Activated naive CD4-positive, alpha-beta T cell (primary cell): ENCODE measurements at places on chromosomes 1 and 21.

GRCh38 chr1:30368651-30369240, 354.6 kb downstream of the MATN1 start:
- no peak for DNase-seq

DNA sequence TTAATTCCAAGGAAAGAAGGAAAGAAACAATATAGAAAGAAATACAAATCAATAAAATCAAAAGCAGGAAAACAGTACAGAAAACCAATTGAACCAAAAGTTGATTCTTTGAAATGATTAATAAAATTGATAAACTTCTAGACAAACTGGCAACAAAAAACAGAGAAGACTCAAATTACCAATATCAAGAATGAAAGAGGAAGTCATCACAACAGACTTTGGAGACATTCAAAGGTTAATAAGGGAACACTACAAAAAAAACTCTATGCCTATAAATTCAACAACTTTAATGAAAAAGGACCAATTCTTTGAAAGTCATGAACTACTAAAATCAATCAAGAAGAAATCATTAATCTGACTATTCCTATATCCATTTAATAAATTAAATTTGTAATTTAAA, 329.3 kb upstream of the NR5A2 start:
- no peak for DNase-seq

DNA sequence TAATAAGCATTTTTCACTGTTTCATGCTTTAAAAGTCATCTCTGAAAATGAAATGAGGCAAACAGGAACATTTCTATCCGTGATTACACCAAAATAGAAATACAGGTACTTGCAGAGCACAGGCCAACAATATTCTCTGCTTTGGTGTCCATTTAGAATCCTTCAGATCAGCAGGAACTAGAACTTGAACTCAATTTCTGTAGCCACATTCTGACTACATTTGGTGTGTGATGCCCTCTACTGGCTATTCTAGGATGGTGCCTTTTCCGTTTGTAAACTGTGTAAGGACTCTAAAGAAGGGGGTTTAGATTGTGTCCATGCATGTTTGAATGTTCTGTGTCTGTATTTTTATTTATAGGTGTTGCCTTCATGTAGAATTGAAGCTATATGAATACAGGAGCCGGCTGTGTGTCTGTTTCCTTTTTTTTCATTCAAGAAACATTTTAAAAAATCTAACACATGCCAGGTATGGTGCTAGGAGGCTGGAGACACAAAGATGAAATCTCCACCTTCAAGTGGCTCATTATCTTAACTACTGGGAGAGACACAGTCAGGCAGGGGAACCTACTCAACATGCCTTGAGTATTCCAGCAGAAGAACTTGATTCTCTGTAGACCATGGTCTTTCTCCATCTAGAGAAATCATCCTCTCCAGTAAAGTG, 7.6 kb upstream of the ZNF326 start:
- no peak for DNase-seq

GRCh38 chr1:181813266-181813665, 248.2 kb downstream of the ZNF648 start:
- no peak for DNase-seq

DNA sequence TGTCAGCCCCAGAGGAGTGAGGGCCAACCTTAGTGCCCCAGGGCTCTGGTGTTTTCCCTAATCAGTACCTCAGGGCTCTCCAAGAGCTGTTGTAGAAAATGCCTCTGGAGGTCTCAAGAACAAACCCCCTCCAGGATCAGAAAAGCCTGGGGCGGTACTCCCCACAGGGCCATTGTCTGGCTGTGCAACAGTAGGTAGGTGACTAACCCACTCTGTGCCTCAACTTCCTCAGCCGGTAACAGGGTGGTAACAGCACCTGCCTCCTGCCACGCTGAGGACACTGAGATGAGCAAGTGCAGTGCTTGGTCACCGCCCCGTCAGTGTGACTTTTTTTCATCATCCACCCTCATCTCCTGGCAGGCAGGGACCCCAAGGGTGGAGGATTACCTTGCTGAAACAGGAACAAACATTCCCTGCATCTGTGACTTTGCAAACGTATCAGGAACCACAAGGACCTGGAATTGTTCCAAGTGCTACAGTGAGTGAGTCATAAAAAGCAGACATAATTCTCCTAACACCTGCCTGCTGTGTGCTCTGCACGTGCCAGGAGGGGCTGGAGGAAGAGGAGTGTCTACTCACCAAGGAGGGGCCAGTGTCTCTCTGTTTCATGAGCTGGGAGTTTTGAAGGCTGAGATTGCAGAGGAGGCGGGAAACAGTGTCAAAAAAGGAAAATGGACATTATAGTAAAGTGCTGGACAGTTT, 440.8 kb downstream of the NPHP4 start:
- no peak for DNase-seq

DNA sequence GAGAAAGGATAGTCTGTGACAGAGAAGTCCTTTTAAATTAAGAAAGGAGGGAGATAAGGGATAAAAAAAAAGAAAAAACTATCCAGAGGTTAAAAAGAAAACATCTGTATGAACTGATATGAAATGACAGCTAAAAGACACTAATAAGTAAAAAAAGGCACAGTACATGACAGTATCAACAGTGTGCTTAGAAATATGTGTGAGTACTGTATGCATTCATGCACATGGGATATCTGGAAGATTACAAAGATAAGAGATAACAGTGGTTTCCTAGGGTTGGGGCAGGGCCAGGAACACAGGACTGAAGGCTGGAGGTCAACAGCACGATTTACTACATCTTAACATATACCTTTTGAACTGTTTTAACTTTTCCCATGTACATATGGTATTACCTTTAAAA, 13.3 kb downstream of the PTP4A2 start:
- no peak for DNase-seq

DNA sequence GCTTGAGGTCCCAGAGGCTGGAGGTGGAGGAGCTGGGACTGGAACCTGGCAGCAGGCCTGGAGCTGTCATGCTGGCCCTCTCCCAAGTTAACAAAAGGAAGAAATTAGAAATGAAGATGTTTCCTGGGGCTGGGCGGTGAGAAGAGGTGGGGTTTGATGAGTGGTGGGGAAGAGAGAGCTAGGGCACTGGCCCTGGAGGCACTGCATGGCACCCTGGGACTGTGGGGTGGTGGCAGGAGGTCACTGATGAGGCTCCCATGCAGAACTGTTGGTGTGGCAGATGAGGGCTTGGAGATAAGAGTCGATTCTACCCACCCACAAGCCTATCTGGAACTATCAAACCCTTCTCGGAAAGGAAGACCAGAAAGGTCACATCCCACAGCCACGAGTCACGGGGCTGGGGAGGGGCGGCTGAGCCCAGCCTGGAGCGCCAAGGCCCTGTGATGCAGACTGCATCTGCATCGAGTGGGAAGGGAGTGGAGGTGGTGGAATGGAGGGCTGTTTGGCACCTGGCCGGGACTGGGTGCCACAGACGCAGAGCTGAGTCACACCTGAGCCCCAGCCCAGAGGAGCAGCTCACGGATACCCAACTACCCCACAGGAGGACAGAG, 29.4 kb downstream of the MRPL37 start:
- no peak for DNase-seq

DNA sequence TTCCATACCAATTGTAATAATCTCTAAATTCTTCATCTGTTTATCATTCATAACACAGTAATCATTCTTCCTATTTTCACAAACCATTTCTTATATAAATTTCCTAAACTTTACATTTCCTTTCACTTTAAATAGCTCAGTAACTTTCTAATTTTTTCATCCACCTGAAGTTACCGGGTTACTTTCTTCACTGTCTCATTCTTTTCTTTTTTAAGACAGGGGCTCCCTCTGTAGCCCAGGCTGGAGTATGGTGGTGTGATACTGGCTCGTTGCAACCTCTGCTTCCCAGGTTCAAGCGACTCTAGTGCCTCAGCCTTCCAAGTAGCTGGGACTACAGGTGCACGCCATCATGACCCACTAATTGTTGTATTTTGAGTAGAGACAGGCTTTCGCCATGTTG, 41.3 kb downstream of the RERE start:
- DNase-seq = no peak

DNA sequence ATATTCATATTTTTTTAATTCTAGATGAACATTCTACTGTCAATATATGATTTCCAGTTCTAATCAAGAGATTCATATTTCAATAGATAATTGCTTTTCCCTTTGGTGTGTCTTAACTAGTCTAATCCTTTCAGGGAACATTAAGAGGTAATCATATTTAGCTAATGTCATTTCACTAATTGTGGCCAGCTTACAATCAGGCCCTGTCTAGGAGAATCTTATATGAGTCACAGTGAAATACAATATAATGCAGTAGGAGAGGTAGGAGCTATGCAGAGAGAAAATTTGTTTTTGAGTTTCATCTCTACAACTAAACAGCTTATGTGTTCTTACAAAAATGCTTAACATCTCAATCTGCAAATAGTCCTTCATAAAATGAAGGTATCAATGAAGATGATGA, 85.9 kb downstream of the DPYD start:
- no peak for DNase-seq

- no peak for DNase-seq
Observed at GRCh38 chr1:6625584-6626149, 999 bp downstream of the THAP3 start.

DNA sequence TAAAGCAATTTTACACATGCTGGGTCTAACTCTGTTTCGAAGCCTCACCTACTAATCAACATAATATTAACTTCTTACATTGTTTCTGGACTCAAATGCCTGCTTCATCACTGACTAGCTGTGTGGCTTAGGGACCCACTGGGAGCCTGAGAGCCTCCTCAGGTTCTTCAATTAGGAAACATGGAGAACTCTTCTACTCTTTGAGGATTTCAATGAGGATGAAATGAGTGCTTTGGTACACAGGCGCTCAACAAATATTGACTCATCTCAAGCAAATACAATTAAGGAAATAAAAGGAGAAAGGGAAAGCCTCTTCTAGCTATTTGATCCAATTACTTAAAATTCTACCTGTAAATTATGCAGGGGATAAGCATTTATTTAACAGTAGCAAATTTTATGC, 84.4 kb upstream of the JAK1 start:
- DNase-seq = no peak

DNA sequence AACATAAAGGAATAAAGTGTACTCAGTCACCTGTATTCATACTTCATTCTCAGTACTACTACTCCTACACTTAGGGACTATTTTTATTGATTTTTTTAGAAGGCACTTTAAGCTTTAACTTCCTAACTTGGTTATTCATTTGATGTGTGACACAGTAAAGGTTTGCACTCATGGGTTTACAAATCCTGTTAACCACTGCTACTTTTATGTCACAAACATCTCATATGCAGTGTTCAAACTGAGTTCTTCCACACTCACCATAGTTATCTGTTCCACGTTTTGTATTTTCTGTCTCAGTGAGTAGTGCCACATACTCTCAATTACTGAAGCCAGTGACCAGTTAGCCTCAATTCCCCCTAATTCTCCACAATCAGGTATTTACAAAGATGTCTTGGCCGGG, 33.2 kb downstream of the RCOR3 start:
- no peak for DNase-seq

DNA sequence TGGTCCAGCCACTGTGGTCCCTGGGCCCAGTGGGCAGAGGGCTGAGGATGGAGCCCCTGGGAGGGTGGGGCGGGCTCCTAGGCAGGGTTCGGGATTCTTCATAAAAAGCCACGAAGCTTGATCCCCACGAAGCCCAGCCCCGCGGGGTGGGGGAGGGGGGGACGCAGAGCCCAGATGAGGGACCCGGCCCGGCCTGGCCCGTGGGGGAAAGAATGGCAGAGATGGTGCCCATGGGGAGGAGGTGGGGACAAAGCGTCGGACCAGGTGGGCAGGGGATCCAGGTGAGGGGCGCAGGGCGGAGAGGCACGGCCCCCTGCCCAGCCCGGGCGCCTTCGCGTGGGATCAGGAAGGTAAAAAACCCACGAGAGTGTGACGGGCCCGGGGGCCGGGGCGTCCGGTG, 6.0 kb upstream of the SMIM12 start:
- DNase-seq = no peak

DNA sequence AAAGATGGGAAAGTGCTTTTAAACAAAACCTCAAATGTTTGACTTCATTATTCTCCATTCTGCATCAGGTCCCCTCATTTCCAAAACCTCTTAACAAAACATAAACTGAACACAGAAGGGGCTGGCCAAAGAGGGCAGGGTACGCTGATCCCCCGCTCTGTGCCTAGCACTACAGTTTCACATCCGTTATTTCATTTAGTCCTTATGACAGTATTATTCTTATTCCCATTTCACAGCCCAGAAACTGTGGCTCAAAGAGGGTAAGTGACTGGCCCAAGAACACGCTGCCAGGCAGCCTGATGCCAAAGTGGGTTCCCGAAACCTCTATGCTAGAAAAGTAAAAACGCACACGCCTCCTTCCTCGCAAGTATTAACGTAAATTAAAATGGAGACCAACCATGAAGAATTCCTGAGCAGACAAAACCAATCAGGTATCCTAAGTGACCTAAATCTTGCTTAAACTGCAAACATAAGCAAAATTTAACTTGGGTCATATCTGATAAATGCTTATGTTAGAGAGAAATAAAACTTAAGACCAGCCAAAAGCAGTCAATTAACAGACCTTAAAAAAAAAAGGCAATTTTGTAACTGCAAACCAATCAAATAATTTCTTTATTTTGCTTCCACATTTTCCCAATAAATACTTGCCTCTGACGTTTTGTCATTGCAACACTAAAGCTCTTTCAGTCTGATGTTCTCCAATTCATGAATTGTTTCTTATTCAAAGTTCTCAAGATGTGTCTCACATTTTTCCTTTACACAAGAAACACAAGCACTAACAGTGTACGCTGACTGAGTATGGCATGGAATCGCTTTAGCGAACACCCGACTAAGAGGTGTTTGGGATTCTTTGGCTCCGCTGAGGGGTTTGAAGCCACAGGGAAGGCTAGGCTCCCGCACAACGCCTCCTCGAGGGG, 653 bp downstream of the CASP9 start:
- DNase-seq = no peak

DNA sequence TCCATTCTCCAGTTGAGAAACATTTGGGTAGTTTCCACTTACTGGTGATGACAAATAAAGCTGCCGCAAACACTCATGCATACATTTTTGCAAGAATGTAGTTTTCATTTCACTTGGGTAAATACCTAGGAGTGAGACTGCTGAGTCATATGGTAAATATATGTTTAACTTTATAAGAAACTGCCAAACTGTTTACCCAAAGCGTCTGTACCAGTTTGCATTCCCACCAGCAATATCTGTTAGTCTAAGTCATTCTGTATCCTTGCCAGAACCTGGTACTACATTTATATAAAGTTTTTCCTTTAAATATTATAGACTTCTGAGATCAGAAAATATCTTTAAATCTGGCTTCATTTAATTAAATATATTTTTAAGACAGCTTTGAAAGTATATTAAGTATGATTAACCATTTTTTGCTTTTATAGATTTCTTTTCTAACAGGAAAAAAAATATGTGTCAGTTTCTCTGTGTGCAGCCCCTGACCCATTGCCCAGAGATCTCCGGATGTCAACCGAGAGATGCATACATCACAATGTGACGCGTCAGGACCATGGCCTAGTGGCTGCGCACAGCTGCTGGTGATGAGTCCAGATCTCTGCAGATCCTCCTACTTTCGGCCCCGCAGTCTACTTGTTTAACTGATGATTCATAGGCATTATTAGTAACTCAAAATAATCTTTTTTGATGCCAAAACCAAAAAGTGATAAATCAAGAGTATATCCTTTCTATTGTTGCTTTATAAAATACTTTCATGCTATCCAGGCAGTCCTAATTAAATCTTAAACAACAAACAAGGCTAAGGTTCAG, 227.1 kb upstream of the MAP1LC3C start:
- DNase-seq = no peak
